ENCODE measurements at places on chromosomes 7 and 10.

GRCh38 chr10:88077977-88078376, 214.6 kb downstream of the PTEN start:
- DNase-seq: no peak

DNA sequence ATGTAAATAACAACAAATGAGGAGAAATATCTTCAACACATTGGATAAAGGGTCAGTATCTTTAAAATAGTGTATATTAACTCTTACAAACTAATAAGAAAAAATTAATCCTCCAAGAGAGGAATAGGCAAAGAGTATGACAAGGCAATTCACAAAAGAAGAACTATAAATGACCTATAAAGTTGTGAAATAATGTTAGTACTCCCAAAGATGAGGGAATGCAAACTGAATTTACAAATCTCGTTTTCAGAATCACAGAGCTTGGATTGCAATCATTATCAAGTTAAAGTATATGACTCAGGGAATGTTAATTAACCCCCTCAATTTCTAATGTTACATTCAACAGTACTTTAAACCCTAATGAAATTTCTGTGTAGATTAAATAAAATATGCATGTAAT, 87.3 kb upstream of the TARP start:
- no peak for DNase-seq

DNA sequence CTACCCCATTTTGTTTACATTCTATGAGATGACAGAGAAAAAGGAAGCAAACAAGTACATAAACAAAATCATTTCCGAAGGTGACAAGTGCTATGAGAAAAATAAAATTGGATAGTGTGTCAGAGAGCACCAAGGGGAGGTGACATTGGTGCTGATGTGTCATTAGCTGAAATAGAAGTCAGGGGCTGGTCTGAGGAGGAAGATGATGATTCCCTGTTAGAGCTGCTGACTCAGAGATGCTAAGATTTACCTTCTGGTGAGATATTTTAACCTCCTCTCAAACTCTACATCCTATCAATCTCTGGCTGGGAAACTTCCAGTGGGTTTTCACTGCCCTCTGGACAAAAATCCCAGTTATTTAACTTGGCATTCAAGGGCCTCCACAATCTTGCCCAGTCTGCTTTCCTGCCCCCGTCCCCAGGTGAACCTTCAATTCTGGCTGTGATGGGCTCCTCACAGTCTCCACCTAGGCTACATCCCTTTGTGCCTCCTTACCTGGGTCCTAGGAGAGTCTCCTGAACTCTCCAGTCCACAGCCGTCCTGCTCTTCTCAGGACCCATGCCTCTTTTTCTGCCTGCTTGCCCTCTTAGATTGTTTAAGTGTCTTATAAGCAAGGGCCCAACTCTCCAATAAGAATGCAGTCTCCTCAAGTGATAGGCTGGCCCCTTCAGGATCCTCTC, 26.6 kb downstream of the DUSP5 start:
- no peak for DNase-seq

DNA sequence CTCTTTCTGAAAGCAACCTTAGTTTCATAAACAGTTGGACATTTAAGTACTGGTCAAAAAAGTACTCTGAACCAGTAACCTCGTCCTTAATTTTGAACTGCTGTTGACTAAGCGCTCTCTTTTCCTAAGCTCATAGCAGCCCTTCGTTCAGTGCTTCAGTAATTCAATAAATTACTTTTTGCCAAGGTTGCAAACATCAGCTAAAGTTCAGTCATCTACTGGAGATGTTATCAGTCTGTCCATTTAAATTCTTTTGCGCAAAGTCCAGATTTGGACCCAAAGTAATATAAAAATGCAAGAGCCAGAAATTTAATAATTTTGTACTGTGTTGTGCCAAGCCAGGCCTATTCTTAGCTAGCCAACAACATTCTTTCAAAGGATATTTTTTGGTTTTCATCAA, 8.4 kb downstream of the PTPRE start:
- DNase-seq: no peak

- no peak for DNase-seq
Observed at GRCh38 chr10:436911-437665, 252.4 kb downstream of the DIP2C start.

DNA sequence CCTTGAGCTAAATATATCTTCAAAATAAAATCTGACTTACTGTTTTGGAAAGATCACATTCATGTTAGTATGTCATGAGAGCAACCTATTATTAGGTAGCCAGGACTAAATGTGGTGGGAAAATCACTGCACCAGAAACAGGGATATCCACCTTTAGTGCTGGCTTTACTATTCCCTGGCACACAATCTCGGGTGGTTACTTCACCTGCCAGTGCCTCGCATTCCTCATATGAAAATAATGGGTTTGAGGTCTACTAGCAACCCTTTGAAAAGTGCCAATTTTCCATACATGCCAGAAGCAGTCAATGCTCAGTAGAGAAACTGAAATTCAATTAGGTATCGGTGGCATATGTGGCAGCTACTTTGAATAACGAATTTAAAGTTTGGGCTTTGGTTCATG, 36.8 kb downstream of the PTN start:
- no peak for DNase-seq

GRCh38 chr7:69674701-69675182, 76.5 kb downstream of the AUTS2 start:
- DNase-seq: no peak

DNA sequence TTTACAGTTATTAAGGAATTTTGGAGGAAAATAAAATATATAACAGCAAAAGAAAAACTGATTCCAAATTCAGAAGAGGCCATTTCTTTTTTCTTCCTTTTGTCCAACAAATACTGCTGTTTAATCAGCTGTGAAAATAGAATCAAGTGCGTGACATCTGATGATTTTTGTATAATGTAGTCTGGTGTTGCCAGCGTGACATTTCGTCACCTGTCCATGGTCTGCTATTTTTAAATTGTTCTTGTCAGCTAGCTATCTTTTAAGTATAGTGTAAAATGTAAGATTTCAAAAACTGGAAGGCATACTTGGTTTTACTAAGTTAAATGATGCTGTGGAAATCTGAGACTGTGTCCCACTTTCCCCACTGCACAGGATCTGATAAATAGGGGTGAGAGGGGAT, 105.9 kb downstream of the CPEB3 start:
- DNase-seq: no peak

All from activated CD4-positive, alpha-beta T cell treated with anti-CD3 and anti-CD28 coated beads for 48 hours (primary cell).